ENCODE measurements at places on chromosomes 2 and 18. TPM values are rescaled to one million over a fixed set of nuclear protein-coding genes. Genes with fewer than 3 reads are reported as not detected.

GRCh38 chr2:220446106-220446712 lies 818.8 kb downstream of the SLC4A3 start:
- DNase-seq = no peak

The SLC38A11 gene
- not detected for total RNA-seq

GRCh38 chr2:132668189-132668823 lies 1.7 kb downstream of the LYPD1 start:
- DNase-seq = peak; percentile 35

DNA sequence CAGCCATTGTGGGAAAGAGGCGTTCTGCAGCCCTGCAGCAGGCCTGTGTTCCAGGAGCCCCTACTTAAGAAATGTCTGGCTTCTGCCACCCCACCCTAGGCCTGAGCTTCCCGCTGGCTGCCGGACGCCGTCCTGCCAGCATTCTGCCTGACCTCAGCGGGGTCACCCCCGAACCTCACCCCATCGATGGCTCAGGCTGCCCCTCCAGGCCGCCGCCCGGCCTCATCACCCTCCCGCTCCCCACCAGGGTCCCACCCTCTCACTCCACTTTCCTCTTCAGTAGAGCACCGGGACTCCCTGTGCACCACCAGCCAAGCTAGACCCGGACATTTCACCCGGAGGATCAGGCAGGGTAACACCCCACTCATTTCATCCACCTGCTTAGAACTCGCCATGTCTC lies 73.6 kb upstream of the SALL3 start:
- DNase-seq = no peak

DNA sequence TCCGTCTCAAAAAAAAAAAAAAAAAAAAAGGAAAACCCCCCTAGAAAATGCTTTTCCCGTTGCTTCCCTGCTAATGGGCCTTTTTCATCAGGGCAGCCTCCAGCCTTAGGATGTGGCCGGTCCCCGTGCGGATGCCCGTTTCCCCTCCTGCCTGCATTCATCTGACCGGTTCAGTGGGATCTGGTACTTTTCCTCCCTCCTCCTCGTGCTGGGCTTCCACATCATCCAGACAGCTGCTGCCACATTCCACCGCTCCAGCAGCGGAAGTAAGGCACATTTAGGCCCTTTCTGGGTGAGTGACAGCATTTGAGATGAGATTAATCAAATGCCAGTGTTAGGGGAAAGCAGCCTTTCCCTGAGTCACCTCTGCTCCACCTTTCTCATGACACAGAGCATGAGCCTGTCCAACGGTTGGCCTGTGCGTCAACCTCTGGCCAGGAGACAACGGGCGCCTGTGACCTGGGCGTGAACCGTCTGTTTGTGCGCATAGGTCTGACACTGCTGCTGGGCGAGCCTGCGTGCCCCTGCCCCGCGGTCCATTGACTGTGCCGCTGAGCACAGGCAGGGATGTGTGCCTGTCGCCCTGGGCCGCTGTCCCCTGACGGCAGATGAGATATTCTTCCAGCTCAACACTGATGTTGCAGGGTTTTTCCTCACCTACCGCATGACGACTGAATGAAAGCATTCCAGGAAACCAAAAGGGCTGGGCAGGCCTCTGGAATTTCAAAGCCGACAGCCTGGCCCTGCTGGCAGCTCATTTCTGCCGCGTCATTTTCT lies 174.0 kb downstream of the TGIF1 start:
- peak; percentile 82 for DNase-seq

The HPCAL1 gene
- 37.4 TPM for total RNA-seq

The SERPINB10 gene
- 7.0 TPM for total RNA-seq

DNA sequence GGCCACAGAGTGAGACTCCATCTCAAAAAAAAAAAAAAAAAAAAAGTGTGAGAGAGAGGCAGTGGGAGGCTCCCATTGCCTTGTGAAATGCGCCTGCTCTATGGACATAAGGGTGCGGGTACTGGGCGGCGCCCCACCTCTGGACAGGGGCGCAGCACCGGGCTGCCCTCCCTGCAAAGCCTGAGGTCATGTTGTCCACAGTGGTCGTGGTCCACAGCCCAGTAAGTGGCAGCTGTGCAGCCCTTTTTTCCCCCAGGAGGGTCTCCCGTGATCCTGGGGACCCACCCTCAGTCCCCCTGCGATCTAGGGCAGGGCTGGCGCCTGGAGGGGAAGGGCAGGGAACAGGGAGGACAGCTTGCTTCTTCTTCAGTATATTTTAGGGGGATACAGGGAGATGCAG lies 37.8 kb downstream of the LPIN1 start:
- no peak for DNase-seq

- DNase-seq = no peak
Measured at GRCh38 chr2:118929059-118929458, 12.9 kb upstream of the MARCO start.

- DNase-seq = no peak
Measured at GRCh38 chr18:35707674-35708073, 126.1 kb downstream of the GALNT1 start.

DNA sequence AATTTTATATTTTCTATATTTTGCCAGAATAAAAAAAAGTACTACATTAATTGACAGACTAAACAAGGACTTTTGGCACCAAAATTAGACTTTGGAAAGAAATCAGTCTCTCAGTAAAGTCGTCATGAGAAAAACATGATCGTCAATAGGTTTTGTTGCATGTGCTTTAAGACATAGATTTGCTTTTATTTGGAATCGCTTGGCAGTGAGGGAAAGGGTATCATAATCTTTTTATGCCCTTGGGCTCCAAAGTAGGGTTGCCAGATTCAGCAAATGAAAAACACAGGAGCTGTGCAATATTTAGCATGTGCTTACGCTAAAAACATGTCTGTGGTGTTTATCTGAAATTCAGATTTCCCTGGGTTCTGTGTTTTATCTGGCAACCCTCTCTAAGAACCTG lies 177.6 kb downstream of the LAMA1 start:
- DNase-seq = peak; percentile 51

DNA sequence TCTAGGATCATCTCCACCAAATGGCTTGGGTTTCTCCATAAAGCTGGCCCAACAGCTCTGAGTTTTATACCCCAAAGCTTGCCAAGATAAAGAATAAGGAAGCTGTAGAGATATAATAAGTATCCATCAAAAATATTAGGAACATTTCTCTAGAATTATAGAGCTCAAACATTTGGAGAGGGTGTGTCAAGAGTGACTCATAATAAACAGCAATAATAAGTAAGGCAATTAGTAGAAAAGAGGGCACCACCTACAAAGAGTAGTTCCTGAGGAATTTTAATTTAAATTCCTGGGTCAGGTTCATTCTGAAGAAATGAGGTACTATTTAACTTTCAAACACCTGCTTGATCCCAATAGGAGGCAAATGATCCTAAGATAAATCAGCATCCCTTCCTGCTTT lies 41.4 kb upstream of the NCKAP5 start:
- DNase-seq = no peak

The CDK15 gene
- 0.62 TPM for total RNA-seq

- DNase-seq = peak; percentile 96
Measured at GRCh38 chr2:62014102-62014501, 108.6 kb downstream of the COMMD1 start.

GRCh38 chr18:43620936-43621335 lies 343.6 kb upstream of the SYT4 start:
- DNase-seq = peak; percentile 73

GRCh38 chr2:191636586-191636985 lies 41.4 kb upstream of the NABP1 start:
- DNase-seq = no peak

The TTN gene
- 5,137 TPM for total RNA-seq

GRCh38 chr18:46668135-46668534 lies 11.1 kb upstream of the LOXHD1 start:
- no peak for DNase-seq

The WDR7 gene
- total RNA-seq = 34.7 TPM

The CAVIN2 gene
- 75.5 TPM for total RNA-seq

GRCh38 chr2:156321243-156321904 lies 11.1 kb downstream of the NR4A2 start:
- DNase-seq = peak; percentile 55

GRCh38 chr2:238149841-238150572 lies 8.8 kb upstream of the ERFE start:
- DNase-seq = peak; percentile 92

The FMNL2 gene
- 30.8 TPM for total RNA-seq

The SLC11A1 gene
- total RNA-seq = 6.8 TPM

The PIEZO2 gene
- total RNA-seq = 27.7 TPM

DNA sequence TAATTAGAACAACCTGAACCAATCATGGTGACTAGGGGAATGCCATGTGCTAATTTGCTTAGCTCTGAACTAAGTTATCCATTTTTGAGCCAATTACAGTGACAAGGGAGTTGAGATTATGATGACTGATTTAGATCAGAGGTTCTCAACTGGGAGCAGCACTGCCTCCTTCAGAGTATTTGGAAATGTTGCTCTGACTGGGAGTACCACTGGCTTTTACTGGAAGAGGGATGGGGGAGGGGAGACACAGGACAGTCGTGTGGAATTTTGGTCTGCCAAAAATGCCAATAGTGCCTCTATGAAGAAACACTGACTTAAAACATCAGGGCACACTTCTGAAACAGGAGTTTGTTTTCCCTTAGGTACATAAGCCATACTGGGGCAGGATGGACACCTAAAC lies 48.1 kb upstream of the VPS54 start:
- DNase-seq = no peak

The VWC2L gene
- total RNA-seq = not detected

- DNase-seq = no peak
Measured at GRCh38 chr2:105494683-105495425, 96.0 kb upstream of the FHL2 start.

Data from tongue (tissue), 3 donors.